ENCODE measurements at places on chromosomes 3 and 15.

DNA sequence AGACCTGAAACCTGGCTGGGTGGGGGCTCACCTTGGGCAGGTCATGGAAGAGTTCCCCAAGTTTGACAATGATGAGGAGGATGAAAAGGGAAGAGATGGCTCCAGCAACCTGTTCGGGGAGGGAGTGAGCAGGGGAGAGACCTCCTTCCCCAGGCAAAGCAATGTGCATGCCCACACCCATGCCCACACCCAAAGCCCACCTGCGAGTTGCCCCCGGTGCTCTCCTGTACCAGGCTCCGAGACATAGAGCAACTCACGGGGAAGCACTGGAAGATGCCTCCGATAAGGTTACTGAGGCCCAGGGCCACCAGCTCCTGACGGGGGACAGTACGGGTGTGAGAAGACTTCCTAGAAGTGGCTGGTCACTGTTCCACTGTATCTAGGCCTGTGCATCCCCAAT, 4.9 kb downstream of the SLC26A6 start:
- no peak for DNase-seq

DNA sequence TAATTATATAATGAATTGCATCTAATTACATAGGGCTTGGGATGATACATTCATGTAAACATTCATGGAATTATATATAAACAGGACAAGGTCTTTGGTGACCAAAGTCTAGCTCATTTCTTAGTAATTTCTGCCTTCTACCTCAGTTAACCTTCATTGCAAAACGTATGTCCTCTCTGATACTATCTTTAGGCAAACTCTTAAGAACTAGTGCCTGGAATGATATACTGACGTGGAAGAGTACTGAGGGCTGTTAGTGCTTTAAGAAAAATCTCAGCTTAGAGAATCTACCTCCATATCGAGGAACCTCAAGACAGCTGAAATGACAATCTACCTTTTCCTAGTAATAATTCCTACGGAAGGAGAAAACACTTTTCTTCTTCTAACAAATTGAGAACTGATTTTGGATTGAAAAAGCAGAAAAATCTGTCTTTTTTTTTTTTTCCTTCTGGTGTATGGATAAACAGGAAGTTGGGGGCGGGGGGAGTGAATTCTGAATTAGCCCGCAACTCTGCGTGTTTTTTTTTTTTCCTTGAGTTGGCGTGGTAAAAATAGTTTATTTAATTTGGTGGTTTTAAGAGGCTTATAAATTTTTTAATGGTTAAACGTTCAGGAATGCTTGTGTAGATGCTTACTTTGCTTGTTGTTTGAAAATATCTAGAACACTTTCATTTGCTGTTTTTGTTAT, 43.2 kb downstream of the RARB start:
- no peak for DNase-seq

DNA sequence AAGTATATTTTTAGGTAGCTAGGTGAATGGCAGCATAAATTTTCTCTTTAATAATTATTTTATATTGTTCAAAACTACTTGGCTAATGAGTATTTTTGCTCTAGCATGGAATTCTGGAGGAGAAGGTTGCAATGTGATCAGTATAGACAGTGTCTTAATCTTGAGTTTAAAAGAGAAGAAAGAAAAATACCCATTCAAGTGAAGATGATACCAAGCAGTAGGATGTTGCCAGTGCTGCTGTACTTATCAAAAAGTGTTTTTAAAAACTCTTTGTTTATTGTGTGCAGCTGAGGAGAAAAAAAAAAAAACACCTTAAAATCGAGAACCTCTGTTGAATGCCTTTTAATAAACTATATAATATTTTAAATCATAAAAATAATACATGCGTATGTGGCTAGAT, 47.9 kb downstream of the STT3B start:
- DNase-seq: no peak

- DNase-seq: peak; percentile 16
These were observed 154.2 kb upstream of the TNIK start for GRCh38 chr3:171614318-171614921.

DNA sequence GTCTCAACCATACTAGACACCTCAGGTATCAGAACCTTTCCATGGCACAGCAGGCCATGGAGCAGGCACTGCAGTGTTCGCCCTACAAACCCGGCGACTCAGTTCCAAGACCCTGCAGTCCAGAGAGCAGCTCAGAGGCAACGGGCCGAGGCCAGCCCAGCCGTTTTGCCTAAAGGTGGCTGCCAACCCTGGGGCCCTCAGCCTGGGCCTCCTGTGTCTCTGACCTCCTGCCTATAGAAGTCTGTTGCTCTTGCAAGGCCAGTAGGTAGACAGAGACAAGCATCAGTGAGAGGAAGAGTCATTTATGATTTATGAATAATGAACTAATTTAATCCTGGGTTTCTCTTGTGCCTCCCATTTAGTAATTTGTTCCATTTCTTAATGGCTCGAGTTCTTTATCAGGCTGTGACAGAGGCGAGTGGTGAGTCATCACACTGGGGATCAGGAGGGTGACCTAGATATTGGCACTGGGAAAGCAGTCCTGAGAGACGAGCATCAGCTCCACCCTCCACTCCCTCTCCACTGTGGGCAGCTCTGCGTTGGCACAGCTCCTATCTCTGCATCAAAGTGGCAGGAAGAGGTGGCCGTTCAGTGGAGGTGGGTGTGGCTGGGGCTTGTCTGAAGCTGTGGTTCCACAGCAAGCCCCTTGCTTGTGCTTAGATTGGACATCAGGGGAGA, 79.8 kb downstream of the ABHD5 start:
- DNase-seq: no peak

DNA sequence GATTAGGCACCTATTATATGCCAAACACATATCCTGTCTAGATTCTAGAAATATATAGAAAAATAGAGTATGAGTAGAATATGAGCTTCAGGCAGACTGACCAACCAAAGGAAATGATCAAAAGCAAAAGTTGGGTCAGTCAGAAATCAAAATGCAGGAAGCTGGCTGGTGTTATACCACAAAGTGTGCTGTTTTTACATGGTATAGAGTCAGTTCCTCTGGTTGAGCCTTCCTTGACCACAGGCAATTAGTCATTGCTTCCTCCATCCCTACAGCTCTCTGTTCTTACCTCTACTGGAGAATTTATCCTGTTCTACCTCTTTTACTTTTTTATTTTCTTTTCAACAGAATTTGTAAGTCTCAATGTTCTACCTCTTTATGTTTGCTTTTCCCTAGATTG, 149.8 kb downstream of the TMCO5A start:
- DNase-seq: no peak

DNA sequence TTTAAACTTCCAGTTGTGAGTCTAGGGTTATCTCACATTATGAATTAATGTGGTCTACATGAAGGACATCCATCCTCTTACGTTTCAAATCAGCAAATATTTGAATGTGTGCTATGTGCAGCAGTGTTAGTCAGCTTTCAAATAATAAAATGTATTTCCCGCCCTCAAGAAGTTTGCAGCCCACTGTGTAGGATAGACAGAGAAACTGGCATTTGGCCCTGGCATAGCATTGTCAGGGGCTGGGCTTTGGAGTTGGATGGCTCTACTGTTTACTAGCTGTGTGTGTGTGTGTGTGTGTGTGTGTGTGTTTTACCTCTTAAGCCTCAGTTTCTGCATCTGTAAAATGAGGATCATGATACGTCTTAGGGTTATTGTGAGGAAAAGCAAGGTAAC, 400.5 kb upstream of the C2CD4B start:
- no peak for DNase-seq

DNA sequence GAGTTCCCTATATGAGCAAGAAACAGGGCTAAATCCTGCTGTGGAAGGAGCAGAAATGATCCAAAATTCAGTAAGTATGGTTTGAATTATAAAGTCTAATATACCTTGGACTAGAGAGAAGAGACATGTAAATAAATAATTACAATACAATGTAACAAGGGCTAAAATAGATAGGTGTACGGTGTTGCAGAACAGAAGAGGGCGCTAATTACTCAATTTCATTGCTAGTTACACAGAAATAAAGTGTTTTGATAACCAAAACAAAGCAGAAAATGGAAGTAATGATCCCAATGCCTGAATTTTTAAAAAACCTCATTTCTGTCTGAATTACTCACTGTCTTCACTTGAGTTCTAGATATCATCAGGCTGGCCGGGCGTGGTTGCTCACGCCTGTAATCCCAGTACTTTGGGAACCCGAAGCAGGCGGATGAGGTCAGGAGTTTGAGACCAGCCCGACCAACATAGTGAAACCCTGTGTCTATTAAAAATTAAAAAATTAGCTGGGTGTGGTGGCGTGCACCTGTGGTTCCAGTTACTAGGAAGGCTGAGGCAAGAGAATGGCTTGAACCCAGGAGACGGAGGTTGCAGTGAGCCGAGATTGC, 8.3 kb upstream of the PLCH1 start:
- DNase-seq: no peak

DNA sequence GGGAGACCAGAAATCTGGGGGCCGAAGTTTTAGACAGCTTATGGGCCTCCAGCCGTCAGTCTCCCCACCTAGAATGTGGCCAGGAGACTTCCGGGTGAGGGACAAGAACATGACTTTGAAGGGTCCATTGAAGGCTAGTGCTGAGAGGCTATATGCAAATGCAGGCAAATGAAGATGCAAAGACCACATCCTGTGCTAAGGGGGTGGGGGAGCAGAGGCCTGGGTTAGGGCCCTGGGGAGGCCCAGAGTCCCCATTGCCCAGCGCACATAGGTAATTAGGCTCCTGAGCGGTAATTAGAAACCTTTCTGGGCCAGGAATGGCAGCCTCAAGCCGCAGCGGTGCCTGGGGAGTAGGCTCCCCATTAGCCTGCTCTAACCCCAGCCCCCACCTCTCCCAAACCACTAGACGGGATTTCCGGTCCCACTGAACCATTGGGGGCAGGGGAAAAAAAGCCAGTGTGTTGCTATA, 6.8 kb downstream of the CSK start:
- no peak for DNase-seq

DNA sequence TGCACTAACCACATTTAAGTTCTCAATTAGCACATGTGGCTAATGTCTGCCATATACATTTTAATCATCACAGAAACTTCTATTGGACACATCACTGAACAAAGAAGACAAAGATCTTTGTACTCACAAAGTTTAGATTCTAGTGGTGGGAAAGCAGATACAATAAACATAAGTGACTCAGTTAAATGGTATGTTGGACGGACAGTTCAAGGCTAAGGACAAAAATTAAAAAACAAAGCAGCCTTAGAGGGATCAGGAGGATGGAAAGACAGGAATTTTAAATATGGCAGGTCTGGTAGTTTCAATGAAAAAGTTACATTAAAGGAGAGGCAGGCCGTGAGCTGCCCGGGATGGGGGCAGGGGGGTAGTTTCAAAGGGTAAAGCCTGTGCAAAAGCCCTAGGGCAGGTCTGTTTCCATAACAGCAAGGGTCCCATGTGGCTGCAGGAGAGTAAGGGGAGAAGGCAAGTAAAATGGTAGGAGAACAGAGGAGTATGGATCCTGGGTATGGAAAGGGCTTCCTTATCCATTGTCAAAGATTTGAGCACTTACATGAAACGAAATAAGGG, 220.7 kb downstream of the FHIT start:
- DNase-seq: no peak

- no peak for DNase-seq
These were observed 22.4 kb downstream of the ACSBG1 start for GRCh38 chr15:78212008-78212407.

GRCh38 chr3:52798978-52799476, 4.4 kb downstream of the ITIH3 start:
- DNase-seq: peak; percentile 38
